Activated naive CD4-positive, alpha-beta T cell treated with anti-CD3 and anti-CD28 coated beads for 36 hours (primary cell): ENCODE measurements at places on chromosomes 12 and 14.
A peak's percentile ranks its signal among the peaks of the same experiment; 100 is the strongest.

GRCh38 chr14:47678157-47678556 is 2.8 kb upstream of the MDGA2 start:
- no peak for DNase-seq

DNA sequence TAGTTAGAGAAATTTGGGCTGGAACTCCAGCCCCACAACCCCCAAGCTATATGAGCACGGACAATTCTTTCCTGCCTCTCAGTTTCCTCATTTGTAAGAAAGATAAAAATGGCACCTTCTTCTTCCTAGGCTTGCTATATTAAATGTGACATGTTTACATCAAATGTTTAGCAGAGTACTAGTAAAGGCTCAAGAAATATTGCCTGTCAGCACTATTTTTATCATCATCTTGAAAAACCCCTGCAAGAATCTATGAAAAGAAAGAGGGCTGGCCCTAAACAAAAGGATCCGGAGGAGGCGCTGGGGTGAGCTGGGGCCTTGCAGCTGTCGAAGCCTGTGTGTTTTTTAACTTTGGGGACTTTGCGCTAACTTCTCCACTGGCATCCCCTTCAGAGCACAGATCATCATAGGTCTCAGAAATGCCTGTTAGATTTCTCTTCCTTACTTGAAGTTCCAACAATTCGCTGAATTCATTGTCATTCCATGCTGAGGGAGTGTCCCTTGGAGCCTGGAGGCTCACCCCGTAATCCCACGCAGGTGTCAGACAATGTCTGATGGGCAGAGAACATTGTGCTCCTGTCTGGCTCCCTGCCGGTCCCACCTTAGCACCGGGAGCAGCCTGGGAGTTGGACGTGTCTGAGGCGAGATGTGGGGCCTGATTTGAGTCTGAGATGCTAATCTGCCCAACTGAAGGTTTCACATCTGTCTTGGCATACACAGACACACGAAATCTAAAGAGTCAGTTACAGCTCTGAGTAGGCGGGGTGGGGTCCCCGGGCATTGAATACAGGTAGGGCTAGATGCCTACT is 206.8 kb downstream of the NUAK1 start:
- DNase-seq: no peak

GRCh38 chr14:85280074-85280473 is 249.9 kb upstream of the FLRT2 start:
- no peak for DNase-seq

- DNase-seq: peak; percentile 12
Observed at GRCh38 chr14:64501411-64502171, 2.0 kb downstream of the ZBTB25 start.

- no peak for DNase-seq
Observed at GRCh38 chr12:14896521-14897169, 11.0 kb upstream of the MGP start.
